ENCODE measurements at places on chromosomes 12 and 14.

DNA sequence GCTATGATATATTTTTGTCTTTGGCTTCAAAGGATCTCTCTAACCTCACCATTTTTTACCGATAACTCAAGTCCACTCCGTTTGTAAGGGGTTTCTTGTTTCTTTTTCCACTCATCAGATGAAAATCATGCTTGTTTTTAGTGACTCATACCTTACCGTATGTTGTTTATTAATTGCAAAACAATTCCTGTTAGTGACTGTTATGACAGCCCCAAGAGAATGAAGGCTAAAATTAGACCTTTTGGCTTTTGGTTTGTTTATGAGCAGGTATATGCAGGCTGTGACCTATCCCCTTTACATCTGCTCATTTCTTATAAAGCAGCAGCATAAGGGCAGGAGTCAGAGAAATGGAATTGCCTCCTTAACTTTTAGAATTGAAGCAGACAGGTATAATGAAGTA, 319.8 kb downstream of the CEP128 start:
- peak; percentile 67 for DNase-seq

GRCh38 chr12:86698641-86698980, 442.4 kb upstream of the MGAT4C start:
- no peak for DNase-seq

DNA sequence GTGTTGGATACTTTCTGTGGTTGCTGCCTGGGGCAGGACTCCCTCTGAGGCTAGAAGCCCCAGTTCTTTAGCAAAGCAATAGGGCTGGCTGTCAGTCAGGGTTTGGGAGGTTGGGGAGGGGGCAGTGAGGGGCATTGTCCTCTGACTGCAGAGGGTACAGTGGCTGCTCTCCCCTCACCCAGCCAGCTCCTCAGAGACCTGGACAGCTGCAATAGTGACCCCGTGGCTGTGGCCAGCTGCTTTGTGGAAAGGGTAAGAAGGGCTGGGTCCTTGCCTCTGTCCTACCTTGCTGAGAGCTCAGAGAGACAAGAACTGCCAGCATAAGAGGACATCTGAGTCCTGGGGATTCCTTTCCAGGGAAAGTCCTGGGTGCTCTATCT, 25.8 kb downstream of the PLEKHG3 start:
- DNase-seq, result no peak

- no peak for DNase-seq
These were observed 409.7 kb downstream of the NOVA1 start for GRCh38 chr14:26187996-26188620.

GRCh38 chr12:41190338-41190737, 2.2 kb downstream of the PDZRN4 start:
- DNase-seq, result no peak

DNA sequence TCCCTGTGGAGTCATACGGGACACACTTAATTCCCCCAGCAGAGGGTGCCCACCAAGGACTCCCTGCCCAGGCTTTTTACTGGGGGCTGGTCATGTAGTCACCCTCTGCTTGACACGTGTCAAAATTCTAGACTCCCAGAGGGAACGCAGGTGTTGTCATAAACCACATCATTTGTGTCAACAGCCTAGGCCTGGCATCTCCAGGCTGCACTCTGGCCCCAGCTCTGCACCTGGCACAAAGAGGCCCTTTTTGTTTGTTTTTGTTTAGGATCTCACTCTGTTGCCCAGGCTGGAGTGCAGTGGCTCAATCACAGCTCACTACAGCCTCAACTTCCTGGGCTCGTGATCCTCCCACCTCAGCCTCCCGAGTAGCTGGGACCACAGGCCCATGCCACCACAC, 21.1 kb downstream of the BRI3BP start:
- no peak for DNase-seq

DNA sequence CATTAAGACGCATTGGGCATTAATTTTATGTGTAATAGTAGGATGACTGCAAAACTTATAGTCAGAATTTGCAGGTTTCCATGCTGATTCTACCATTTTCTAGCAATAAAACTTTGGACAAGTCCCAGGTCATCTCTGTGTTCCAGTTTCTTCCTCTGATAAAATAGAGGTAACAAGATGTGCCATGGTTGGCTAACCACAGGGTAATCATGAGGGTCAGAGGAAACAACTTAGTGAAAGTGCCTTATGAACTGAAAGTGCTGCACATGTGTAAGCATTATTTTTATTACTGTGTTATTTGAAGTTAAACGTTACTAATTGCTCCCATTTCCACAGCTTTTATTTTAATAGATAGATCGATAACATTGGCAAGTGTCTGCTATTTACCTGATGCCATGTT, 21.1 kb downstream of the SMCO2 start:
- DNase-seq, result no peak

GRCh38 chr12:116427200-116427930, 131.8 kb upstream of the MAP1LC3B2 start:
- no peak for DNase-seq

GRCh38 chr14:74867673-74868072, 8.3 kb downstream of the PROX2 start:
- DNase-seq, result no peak

DNA sequence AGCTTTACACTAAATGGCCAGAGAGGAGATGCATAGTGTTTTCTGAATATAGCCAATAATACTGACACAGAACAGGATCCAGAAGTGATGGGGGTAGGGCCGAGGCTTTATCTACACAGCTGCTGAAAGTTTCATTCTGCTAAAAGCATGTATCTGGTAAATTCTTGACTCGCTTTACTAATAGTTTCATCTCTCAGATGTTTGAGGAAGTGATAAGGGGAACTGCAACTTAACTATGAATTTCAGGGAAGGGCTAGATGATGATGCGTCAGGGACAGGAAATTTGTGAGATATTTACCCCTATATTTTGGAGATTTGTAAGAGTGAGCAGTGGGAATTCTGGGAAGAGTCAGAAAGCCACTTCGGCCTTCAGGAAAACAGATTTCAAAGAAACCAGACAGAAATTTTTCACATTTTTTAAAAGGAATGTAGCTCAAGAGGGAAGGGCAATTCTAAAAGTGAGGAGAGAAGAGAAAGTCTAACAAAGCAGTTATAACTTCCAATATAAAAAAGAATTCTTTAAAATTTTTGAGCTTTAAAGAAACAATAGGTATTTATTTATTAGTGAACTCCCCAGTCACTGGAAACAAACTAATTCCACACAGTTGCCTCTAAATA, 243.1 kb downstream of the BCAT1 start:
- no peak for DNase-seq

GRCh38 chr14:93688239-93688666, 100.0 kb downstream of the PRIMA1 start:
- DNase-seq, result no peak

DNA sequence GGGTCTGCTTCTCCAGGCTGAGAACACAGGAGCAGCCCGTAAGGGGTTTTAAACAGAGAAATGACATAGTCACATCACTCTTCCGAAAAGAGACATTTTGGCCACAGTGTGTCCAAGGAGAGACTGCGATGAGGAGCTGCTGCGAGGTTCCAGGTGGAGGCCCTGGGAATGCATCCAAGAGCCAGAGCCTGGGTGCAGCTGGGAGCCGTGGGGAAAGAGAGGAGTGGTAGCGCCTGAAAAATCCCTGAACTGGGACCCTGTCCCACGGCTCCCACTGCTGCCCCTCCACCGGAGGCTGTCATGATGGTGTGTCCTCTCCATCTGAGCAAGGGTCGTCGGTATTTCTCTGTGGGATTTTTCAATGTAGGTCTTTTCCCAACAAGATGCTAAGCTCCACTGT, 146.9 kb downstream of the BCL11B start:
- no peak for DNase-seq

GRCh38 chr14:71539650-71540285, 392.5 kb upstream of the RGS6 start:
- DNase-seq, result no peak

GRCh38 chr12:12560587-12561370, 1.9 kb downstream of the DUSP16 start:
- no peak for DNase-seq

GRCh38 chr12:104218935-104219334, 3.4 kb downstream of the TXNRD1 start:
- DNase-seq, result no peak

- no peak for DNase-seq
These were observed 186.2 kb downstream of the PELI2 start for GRCh38 chr14:56304456-56304855.

- no peak for DNase-seq
These were observed 100.1 kb downstream of the PAH start for GRCh38 chr12:102816816-102817434.

GRCh38 chr12:28974166-28974565, 174.9 kb upstream of the FAR2 start:
- no peak for DNase-seq

GRCh38 chr12:119828300-119828699, 48.8 kb downstream of the CIT start:
- no peak for DNase-seq

GRCh38 chr14:32565256-32565655, 236.2 kb downstream of the AKAP6 start:
- no peak for DNase-seq

DNA sequence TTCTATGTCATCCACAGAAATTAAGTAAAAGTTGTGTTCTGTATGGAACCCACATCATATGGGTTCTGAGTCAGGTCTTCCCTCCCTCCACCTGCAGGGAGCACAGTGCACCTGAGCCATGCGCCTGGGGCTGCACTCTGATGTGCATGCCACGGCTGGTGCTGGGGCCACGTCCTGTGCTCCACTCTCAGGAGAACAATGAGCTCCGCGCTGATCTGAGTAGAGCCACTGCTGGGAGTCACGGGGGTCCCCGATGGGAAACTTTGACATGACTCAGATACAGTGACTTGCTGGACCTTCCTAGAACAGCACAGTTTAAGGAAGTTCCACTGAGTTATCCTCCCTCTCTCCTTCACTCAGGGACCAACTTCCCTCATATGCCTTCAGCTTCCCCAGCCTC, 683.4 kb downstream of the TMEM121 start:
- no peak for DNase-seq

- no peak for DNase-seq
These were observed 115.4 kb downstream of the DUSP6 start for GRCh38 chr12:89236748-89237383.

DNA sequence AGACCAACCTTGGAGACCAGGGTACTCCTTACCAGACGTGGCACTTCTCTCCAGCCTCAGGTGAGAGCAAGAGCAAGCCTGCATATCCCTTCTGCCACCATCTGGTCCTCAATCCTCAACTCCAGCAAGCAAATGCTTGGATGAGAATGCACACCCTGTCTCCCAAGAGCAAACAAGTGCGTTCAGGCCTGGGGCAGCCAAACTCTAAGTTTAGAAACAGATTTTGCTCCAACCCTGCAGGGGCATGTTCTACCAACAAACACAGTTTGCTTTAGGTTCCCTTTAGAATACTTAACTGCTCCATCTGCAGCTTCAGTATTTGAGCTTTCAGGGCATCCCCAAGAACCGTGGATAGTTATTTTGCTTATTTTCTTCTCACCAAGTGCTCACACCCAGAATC, 55.9 kb upstream of the FICD start:
- no peak for DNase-seq

DNA sequence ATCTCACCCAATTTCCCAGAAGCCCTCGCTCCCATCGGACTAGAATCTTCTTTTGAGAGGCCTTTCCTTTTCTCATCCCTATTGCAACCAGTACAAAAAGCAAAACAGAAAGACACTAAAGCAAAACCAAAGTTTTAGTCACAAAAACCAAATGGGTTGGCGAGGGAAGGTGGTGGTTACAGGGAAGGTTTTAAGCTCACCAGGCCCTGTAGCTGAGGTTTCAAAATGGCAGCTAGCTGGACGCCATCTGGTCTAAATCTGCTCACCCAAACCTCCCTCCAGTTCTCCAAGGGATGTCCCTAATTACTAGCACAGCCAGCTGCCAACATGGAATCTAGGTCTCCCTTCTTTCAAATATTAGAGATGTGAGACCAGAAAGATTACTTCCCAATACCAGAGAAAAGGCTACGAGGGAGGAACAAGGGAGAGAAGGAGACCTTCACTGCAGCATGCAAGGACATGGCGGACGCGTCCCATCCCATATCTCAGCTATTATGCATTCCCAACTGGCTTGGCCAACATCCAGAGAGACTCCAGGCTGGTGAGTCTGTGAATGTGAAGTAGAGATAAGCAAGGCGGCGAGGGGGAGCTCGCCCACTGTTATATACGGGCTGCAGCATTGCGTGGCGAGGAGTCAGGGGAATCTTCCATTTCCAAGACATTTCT, 70.8 kb downstream of the DPF3 start:
- DNase-seq, result no peak

DNA sequence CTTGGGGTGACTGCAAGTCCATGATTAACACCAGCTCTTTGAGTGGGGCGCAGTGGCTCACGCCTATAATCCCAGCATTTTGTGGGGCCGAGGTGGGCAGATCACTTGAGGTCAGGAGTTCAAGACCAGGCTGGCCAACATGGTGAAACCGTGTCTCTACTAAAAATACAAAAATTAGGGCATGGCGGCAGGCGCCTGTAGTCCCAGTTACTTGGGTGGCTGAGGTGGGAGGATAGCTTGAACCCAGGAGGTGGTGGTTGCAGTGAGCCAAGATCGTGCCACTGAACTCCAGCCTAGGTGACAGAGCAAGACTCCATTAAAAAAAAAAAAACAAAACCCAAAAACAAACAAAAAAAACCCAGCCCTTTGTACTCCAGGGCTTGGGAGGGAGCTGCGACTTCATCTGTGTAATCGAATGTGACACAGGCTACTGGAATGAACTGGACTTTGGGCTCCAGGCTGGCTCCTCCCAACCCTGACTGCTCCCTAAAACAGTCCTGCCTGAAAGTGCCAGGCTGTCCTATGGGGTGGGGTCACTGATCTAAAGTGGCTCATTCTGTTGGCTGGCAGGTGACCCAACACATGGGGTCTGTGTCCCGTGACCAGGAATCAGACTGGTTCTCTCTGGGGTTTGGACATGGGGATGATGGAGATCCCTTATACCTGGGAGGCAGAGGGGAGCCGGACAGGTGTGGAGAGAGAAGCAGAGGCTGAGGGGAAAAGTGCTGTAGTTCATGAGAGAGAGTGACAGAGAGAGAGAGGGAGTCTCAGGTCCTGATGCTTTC, 9.3 kb upstream of the C12orf43 start:
- DNase-seq, result no peak

- no peak for DNase-seq
These were observed 4.2 kb downstream of the AQP5 start for GRCh38 chr12:49965836-49966235.

DNA sequence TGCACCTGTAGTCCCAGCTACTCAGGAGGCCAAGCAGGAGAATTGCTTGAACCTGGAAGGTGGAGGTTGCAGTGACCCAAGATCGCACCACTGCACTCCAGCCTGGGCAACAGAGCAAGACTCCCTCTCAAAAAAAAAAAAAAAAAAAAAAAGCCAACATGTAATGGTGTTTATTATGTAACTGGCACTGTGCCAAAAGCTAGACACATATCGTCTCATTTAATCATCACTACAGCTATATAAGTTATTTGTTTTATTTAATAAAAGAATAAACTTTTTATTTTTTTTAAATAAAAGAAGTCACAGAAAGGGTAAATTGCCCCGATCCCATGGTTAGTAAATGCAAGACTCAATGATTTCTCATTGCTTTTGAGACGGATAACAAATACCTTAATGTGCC, 76.9 kb downstream of the PTCSC3 start:
- no peak for DNase-seq

DNA sequence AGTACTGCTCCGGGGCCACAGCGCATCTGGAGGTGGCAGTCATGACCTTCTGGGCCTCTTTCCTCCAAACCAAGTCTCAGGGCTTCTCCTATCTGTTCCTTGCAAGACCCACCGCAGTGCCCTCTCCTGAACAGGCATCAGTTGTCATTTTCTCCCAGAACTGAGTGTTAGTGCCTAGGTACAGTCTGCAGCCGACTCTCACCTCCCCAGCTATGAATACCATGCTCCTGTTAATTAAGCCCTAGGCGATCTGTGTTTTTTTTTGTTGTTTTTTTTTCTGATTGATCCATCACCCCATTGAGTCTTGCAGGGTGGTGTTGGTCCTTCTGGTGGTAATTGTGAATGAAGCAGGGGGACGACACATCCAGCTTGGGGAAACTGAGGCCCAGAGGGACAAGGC, 47.5 kb upstream of the DLK1 start:
- DNase-seq, result no peak
